ENCODE measurements at places on chromosomes 12 and 14. TPM values are rescaled to one million over a fixed set of nuclear protein-coding genes. Genes with fewer than 3 reads are reported as not detected.

DNA sequence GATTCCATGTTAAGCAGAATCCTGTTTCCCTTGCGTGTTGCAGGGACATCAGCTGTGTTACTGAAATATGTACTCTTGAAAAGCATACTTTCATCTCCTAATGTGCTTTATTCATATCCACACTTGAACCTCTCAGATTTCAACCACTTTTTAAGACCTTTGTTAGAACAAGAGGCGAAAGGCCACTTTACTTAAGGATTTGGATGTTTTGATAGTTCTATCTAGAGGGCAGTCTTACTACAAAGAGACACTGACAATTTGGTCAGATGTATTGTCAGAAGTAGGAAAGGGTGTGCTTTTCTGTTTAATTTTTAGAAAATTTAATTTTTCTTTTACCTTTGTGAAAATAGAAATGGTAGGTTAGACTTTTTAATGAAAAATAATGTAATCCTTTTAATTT is 267.9 kb downstream of the TMTC2 start:
- no peak for DNase-seq

The PPFIA2 gene
- polyA plus RNA-seq = 0.25 TPM

DNA sequence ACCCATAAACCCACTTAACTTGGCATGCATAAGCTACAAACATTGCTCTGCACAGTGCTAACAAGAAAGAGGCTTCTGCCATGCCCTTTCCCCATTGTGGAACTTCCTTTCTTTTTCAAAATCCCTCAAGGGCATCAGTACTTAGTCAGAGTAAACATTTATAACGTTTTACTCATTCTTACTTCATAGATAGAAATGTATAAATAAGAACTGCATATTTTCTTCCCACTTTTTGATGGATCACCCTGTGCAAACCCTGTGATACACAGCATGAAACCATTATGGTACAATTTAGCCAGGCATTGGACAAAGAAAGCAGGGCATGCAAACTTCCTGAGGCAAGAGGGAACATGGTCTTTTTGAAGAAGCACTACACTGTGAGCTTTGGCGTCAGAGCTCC is 113.8 kb upstream of the FOXG1 start:
- DNase-seq = no peak

- no peak for DNase-seq
Measured at GRCh38 chr12:22410486-22410885, 76.0 kb upstream of the ST8SIA1 start.

- no peak for DNase-seq
Measured at GRCh38 chr12:17841496-17841895, 248.5 kb downstream of the RERGL start.

The FLVCR2 gene
- polyA plus RNA-seq = 2.5 TPM

The GPR84 gene
- not detected for polyA plus RNA-seq

- DNase-seq = no peak
Measured at GRCh38 chr12:85156569-85156968, 120.4 kb downstream of the LRRIQ1 start.

The GLIPR1L2 gene
- polyA plus RNA-seq = 0.04 TPM

DNA sequence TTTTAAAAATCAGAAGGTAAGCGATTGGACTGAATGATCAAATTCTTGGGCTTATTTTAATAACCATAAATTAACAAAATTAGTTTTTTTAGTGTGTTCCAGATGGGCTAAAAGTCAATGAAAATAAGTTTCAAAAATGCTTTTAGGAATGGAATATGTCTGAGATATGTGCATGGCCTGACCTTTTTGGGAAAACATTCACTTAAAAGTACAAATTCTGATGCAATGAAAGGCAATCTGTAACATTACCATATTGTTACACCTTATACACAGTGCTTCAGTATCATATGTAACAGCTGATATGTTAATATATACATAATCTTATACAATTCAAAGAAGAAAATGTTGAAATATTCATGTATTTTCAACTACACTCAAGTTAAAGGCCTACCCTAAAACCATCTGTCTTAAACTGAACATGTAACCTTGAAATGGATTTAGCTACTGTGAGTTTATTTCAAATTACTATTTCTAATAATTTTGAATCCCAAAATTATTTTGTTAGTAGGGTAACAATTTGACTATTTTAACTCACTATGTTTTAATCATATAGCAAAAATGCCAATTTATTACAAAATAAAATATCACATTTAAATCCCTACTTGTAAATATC is 84.8 kb downstream of the EEA1 start:
- DNase-seq = no peak

DNA sequence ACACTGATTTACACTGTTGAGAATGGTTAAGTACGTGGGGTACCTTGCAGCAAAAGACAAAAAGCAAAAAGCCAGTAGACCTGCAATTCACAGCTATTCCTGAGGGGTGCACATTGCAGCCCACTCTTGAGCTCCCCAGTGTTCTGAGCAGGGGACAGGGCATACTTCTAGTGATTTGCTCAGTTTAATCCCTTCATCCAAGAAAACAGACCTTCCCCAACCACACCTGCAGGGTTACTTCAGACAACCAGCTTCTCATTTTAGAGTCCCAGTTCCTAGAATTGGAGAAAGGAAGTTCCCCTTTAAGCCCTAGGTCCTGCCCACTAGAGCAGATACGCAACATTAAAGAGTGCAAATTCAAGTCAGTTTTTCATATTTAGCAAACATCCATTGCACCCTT is 3.6 kb upstream of the WSB2 start:
- DNase-seq = no peak

DNA sequence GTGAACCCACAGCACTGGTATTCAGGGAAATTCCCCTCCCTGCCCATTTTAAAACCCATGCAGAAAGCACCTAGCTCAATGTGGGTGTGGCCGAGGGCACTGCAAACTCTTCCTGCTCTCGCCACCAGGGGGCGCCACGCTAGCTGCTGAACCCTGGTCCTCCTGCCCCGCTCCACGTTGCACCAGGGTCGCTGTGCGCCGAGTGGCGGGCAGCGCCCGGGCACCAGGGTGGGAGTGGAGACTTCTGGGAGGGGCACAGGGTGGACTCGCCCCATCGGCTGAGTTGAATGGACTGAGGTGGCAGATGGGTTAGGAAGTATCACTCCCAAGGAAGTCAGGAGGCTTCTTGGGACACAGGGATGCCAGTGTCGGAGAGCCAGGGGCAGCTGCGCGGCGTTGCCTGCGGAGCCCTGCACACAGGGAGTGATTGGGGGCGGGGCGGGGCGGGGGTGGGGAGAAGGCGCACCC is 48.1 kb upstream of the BCL11B start:
- DNase-seq = no peak

DNA sequence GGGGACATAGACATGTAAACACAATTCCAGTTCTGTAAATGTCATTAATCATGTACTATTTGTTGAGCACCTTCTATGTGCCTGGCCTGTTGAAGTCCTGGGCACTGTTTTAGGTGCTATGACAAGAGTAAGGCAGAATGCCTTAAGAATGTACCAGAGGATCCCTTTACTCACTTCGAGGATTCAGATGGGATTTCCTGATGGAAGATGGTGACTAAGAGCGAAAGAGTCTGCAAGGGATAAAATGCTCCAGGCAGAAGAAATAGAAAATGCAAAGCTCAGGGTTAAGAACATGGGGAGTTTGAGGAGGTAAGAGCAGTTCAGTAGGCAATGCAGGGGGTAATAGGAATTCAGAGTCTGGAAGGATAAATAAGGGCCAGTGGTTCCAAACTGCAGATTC is 671.3 kb upstream of the TBX3 start:
- DNase-seq = no peak

GRCh38 chr12:94793191-94793595 is 142.8 kb upstream of the TMCC3 start:
- no peak for DNase-seq

GRCh38 chr12:128387811-128388422 is 120.9 kb downstream of the TMEM132C start:
- DNase-seq = peak; percentile 29

GRCh38 chr14:34387974-34388516 is 74.0 kb downstream of the SPTSSA start:
- DNase-seq = no peak

The SERPINA3 gene
- 360 TPM for polyA plus RNA-seq

DNA sequence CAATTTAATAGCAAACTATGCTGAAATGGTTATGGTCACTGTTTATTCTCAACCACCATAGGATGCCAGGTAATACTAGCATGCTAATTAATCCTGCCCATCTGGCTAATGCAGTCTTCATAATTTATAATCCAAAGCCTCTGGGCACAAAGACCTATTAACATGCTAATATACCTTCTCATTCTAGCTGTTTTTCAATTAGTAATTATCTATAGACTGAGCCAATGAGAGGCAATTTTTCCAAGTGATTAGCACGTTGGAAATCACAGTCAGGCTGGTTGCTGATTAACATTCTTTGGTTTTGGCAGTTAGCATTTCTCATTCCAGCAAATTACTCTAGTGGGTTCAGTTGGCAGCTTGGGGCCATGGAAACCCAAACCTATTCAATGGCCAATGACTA is 357.2 kb downstream of the SEC23A start:
- no peak for DNase-seq

DNA sequence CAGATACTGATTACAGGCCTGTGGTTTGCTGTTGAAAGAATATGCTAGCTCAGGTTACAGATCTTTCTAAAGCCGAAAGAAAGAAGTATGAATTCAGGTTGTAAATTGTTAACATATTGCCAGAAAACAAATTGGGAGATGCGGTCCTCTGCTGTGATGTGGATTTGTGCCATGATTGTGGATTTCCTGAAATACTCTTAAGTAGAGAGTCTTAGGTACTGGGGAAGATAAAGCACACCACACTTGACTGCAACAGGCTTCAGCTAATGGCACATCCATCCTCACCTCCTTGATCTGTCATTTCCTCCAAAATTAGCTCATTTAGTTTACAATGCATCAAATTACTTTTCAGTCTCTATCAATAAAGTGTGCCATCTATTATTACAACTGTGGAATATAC is 279.2 kb downstream of the SYT1 start:
- DNase-seq = no peak

The DIP2B gene
- polyA plus RNA-seq = 2.2 TPM

GRCh38 chr14:72237722-72238666 is 305.8 kb downstream of the RGS6 start:
- no peak for DNase-seq

- DNase-seq = no peak
Measured at GRCh38 chr12:91914701-91915100, 230.9 kb downstream of the BTG1 start.

DNA sequence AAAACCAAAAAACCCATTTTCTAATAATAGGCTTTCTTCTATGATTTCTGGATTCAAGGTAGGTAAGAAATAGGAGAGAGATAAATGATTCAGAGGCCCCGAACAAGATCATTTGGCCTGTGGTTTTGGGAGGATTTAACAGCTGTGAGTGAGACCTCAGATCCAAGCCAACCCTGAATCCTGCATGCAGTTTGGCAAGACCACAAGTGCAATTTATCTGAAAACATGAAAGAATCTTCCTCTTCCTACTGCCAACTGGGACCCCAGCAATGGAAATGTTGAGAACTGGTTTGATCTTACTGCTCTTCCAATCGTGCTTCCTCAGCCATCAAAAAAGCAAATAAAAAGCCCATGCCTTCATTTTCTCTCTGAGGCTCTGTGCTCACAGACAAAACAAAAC is 519.7 kb upstream of the TBX3 start:
- DNase-seq = no peak

The C12orf56 gene
- polyA plus RNA-seq = not detected

Measured in psoas muscle (tissue), 8 donors.